ENCODE measurements at places on chromosomes 6 and 20.

GRCh38 chr20:8601542-8601912, 467.4 kb upstream of the PLCB4 start:
- DNase-seq: no peak

DNA sequence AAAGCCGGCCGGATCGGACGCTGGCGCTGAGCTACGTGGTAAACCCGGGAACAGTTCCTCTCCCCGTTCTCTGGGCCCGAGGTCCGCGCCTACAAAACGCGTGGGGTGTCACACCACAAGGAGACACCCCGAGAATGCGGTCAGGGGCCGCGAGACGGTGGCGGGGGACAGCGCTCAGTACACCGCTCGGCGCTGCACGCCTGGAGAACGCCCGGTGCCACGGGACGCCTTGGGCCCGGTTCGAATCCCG, 670 bp downstream of the NCOA5 start:
- no peak for DNase-seq

GRCh38 chr6:40962241-40962640, 76.8 kb downstream of the UNC5CL start:
- no peak for DNase-seq

DNA sequence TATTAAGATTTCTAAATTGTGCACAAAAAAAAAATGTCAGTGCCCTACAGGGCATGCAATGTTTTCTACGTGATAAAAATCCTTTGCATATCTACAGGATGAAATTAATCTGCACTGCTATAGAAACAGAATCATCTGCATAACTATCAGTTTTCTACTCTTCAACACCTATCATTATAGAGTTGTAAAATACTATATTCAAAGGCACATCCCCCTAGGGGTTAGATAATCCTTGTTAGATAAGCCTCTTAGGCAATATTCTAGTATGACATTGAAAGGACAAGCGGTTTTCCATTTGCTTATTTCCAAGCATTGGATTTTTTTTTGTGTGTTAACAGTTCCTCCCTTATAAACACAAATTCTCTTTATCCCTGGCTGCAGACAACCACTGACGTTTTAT, 98.7 kb upstream of the LAMA2 start:
- DNase-seq: no peak

GRCh38 chr6:41786451-41787218, 859 bp upstream of the TOMM6 start:
- DNase-seq: peak; percentile 60

GRCh38 chr6:46011188-46012085, 4.2 kb downstream of the CLIC5 start:
- no peak for DNase-seq

DNA sequence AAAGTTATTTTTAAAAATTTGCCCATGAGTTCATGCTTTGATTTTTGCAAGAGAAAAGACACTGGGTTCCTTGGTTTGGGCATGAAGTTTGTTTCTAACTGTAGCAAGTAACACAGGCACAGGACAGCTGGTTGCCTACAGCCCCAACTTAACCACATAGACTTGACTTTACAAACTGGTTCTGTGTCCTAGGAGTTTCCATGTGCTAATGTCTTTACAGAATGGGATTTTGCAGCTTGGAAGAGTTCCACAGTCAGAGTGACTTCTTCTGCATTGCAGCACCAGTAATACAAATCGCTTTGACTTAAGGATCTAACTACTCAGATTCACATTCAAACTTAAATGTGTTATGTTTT, 44.3 kb downstream of the OR2B2 start:
- peak; percentile 33 for DNase-seq

DNA sequence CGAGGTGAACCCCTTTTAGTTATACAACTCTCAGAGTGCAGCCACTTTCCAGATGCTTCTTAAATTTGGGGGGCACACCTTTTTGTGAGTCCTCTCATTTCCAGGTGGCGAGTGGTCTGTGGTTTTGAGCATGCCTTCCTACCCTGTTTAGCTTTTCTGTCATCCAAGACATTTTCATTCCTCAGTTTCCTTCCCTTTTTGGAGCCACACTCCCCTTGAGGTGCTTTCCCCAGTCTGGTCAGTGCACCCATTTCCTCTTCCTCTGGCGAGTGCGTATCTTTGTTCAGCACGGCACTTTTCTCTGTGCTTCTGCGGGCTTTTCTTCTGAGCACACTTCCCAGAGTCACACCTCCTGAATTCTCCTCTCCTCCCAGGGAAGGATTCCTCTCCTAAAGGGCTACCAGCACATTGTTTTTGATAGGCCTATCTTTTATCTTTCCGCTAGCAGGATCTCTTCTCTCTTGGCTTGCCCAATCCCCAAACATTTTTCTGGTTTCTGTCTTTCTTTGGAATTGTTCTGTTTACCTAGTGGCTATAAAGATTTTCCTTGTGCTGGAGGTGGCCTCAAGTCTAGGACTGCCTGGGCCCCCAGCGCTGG, 1.4 kb downstream of the PHF20 start:
- no peak for DNase-seq

DNA sequence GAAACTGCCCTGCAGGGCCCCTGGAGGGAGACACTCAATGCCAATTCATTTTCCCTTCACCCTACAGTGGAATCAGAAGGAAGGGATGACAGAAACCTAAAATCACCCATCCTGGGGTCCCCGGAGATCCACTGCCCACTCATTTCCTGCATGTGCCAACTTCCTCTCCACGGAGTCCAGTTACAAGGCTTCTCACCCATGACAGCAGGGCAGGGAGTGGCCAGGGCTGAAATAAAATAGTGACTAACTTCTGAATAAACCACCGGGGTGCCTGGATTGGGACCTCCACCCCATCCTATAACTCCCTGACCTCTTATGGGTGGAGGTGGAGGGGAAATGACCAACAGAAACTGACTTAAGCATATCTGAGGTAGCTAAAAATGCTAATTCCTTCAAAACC, 362.3 kb downstream of the MAFB start:
- DNase-seq: no peak

- no peak for DNase-seq
These were observed 269.3 kb downstream of the ARHGAP18 start for GRCh38 chr6:129440691-129441090.

GRCh38 chr6:31573239-31574105, 1.4 kb downstream of the LTA start:
- DNase-seq: no peak

DNA sequence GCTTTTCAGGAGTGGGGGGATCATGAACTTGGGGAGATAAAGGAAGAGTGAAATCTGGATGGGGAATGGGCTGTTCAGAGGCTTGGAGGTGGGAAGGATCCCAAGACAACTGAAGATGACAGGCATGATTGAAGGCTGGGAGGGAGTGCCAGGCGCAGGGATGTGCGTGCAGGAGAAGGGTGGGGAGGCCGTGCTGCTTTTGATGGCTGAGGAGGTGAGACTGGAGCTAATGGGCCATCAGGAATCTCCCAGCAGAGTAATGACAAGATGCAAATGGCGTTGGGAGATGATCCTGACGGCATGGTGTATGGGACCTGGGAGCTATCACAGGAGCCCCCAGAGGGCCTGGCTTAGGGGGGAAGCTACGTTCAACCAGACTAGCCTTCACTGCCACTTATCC, 1.6 kb downstream of the CPNE5 start:
- no peak for DNase-seq

DNA sequence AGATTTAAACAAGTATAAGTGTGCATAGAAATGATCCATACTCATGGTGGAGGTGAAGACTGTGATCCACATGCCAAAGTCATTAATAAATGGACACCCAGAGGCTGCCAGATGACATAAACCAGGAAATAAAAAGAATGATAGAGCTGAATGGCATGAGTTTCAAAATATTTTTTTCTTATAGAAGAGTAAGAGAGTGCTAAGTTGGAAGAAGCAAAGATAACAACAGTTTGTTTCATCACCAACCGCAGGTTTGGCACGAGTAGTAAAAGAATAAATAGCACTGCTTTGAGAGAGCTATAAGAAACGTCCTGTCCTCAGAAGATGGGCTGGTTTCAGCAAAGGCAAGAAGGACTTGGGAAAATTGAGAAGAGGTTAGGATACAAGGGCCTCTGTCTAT, 246.9 kb downstream of the UBE3D start:
- no peak for DNase-seq

DNA sequence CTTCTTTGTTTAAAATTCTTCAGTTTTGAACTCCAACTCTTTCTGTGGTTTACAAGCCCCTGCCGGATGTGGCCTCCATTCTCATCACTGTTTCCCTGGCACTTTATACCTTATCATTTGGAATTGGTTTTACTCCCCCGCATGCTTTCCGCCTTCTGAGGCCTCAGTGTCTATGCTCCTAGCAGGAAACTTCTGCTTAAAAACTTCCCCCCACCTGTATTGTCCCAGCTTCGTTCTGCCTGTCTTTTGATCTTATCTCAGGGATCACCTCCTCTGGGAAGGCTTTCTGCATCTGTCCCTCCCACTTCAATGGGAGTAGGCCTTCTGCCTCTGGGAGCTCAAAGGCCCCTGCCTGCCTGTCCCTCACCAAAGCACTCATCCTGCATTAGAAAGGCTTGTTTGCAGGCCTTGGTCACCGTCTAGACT, 3.4 kb upstream of the ANGPT4 start:
- DNase-seq: no peak

DNA sequence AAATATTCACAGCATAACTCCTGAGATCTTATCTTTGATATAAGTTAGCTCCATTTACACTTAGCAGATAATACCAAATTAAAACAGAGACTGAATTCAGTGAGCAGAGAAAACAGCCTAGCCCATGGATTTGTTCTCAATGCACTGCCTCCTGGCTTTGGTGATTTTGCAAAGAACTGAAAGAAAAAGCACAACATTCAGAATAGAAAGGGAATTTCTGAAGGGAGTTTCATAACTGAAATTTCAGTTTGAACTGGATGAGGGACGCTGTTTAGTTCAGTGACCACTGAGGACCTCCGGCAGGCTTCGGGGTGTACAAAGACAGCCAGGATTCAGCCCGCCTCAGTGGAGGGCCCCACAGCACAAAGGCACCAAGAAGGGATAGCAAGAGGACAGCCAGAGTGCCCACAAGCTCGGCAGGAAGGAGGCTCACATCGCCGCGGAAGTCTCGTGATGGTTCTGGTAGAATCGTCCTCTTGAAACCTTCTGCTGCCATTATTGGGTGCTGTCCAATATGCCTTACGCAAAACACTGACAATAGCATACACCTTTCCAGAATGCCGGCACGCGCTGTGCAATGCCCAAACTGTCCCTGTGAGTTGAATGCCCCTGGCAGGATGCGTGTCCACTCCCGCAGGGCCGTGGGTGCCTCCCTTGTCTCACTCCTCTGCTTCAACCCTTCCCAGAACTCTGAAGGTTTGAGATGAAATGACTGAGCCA, 9.7 kb upstream of the IRF4 start:
- no peak for DNase-seq

GRCh38 chr6:13467216-13467600, 20.2 kb downstream of the GFOD1 start:
- no peak for DNase-seq

GRCh38 chr20:22529150-22530019, 55.0 kb downstream of the FOXA2 start:
- no peak for DNase-seq

DNA sequence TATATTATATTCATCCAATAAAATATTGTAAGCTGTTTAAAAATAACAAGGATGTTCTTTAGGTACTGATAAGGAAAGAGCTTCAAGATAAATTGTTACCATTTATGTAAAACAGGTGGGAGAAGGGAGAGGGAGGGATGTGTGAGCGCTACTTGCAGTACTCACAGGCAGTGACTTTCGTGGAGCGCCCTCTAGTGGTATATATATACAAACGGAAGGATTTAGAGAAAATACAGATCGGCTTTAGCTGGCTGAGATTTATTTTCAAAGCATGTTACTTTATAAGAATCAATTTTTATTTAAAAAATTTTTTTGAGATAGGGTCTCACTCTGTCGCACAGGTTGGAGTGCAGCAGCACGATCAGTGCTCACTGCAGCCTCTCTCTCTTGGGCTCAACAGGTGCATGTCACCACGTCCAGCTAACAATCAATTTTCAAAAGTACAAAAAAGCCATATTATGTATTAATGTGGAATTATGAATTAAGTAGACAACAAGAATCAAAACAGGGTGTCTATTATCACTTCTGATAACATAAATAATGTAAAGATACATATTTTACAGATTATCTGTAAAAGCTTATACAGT, 3.3 kb upstream of the MOG start:
- DNase-seq: no peak

DNA sequence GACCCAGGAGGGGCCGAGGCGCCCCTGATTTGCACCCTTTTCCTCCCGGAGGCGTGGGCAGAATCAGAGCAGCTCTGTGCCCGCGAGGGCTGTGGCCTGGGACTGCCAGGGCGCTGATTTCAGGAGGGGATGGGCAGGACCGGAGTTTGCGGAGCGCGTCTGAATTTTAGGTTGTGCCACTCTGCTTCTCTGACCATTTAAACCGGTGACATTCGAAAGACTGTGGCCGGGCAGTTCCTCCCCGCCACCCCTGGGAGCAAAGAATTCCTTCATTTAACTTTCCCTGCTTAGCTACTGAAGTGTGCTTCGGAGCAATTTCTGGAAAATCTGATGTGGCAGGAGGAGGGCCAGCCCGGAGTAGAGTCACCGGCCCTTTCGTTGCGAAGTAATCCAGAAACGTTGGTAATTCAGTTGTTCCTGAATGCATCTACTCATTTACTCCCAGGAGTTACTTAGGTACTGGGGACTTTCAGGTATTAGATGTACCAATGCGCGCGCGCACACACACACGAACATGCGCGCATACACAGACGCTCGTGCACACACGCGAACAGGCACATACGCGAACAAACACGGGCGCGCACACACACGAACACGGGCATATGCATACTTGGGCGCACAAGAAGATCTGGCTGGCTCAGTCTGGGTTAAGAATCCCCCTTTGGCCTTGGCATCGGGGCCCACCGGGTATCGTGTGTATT, 568 bp downstream of the CCDC170 start:
- peak; percentile 62 for DNase-seq

DNA sequence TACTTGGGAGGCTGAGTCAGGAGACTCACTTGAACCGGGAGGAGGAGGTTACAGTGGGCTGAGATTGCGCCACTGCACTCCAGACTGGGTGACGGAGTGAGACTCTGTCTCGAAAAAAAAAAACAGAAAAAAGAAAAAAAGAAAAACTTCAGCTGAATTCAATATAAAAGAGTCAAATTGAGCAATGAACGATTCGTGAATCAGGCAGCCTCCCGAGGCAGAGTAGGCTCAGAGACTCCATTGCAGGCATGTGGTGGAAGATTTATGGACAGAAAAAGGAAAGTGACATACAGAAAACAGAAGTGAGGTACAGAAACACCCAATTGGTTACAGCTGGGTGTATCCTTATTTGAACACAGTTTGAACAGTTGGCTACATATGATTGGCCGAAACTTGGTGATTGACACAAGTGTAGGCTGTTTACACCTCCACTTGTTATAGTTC, 56.3 kb downstream of the HLA-DPB1 start:
- no peak for DNase-seq

- no peak for DNase-seq
These were observed 15.5 kb downstream of the CCDC167 start for GRCh38 chr6:37483917-37484785.

DNA sequence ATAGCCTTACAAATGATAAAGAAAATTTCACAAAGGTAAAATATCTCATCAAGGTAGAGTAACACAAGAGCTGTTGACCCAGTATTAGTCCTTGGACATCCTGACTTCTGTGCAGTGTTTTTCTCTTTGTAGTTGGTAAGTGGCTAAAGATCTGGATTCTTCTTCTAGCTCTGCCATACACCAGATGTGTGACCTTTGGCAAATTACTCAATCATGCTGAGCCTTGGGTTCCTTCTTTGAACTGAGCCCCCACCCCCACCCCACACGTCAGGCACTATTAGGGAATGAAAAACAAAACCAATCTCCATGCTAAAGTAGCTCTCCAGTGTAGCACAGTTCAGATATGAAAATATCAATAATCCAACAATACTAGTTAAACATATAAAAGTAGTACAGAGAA, 15.1 kb upstream of the TRIM39 start:
- no peak for DNase-seq

- DNase-seq: no peak
These were observed 83.0 kb upstream of the RPS6KA2 start for GRCh38 chr6:166710084-166710483.

Measured in skin of body (tissue), 3 donors.